ENCODE measurements at places on chromosomes 6 and 20.

DNA sequence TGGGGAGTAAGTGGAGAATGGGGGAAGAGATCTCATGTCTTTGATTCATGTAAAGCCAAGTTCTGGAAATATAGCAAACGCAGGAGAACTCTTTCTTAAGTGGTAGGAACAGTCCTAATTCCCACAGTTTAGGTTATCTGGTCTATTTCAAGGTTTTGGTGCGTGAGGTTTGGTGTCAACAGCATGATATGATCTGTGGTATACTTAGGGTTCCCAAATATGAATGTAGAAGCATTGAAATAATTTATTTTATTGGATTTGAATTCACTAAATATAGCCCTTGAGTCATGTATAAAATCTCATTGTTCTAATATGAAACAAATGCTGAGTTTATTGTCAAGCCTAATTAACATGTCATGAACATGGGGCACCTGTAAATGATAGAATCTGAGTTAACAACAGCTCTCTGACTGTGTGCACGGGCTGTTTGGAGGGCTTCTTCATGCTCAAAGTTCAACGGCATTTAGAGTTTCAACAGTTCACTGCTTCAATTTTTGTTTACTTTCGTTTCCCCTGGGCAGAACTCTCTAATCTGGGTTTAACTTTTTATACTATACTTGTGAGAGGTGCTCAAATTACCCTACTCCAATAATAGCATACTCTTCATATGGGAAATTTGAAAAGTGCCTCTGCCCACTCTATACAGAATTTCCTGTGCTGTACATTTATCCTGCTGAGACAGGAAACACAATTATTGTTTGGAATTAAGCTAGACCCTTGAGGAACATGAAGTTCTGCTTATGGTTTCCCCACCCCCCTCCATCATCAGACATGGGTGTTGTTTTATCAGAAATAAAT, 236.3 kb upstream of the ZNF217 start:
- no peak for DNase-seq

DNA sequence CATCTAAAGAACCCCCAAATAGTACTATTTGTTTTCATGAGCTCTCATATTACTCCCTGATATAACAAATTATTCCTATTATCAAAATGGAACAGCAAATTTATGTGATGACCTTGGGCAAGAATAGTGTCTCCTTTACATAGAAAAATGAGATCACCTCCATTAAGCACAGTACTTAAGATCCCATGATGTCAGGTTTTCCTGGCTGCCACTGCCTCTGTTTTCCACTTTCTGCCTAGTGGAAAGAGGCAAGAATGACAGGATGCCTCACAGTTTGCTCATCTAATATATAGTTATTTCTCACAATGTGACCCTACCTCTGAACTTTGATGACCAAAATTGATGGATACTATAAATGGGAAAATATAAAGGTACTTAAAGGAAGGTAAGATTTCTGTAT, 260.1 kb upstream of the SGK1 start:
- DNase-seq: no peak

GRCh38 chr20:63957004-63957689, 931 bp upstream of the UCKL1 start:
- DNase-seq: peak; percentile 52

DNA sequence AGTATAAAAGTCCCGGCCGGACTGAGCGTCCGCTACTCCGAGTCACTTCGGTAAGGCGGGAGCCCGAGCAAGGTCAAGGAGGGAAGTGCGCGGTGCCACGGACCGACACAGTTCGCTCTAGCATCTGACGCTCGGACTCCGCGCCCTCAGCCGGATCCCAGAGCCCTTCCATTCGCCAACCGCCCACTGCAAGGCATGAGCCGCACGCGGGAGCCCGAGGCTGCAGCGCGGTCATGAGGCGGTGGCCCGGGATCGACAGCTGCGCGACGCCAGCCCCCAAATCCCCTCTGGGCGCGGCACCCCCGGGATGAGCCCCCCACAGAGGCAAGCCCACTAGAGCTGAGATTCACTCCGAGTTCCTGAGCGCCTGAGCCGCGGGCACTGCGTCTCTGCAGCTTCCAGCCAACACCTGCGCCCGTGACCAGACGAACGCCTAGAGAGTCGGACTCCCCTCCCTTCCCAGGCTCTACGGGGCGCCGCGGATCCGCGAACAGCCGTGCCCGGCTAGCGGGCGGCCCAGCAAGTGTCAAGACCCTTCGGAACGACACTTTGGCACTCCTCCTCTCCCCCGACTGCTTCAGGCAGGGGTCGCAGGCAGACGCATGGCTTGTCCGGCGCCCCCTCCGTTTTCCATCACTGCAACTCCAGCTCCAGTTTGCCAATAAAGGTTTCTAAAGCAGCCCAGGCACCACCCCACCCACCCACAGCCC, 725 bp upstream of the ISM1 start:
- no peak for DNase-seq

- DNase-seq: no peak
Observed at GRCh38 chr6:158519761-158520160, 40.1 kb upstream of the TMEM181 start.

- DNase-seq: no peak
Observed at GRCh38 chr6:138988469-138988834, 399 bp upstream of the REPS1 start.

GRCh38 chr6:109808837-109809236, 117.7 kb downstream of the FIG4 start:
- no peak for DNase-seq

GRCh38 chr6:104286641-104287040, 573.1 kb downstream of the HACE1 start:
- DNase-seq: no peak

GRCh38 chr6:121856296-121856695, 420.9 kb downstream of the GJA1 start:
- DNase-seq: no peak

- DNase-seq: no peak
Observed at GRCh38 chr6:166058064-166058739, 109.4 kb downstream of the TBXT start.

GRCh38 chr20:18506744-18507143, 996 bp upstream of the SEC23B start:
- no peak for DNase-seq

DNA sequence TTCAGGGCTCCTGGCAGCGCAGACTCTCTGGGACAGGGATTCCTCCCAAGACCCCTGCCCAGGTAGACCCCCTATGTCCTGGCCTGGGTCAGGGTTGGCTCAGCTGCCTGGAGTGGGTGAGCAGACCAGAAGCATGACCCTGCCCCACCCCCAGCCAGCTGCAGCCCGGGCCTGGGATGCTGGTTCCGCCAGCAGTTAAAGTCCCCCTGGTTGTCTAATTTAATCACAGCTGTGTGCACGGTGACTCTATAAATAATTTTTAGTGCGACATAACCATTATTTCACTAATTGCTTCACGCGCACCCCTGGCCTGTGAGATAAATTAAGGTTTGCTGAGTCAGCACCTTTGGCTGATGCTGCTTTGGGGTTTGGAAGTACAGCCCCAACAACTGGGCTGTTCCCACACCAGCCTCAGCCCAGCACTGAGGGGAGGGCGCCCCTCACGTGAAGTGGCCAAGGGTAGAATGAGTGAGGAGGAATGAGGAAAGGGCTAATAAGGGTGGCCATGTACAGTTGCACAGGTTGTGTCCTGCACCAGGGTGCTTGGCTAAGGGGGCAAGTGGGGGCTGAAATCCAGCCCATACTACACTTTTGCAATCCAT, 26.1 kb upstream of the CDH22 start:
- no peak for DNase-seq

- DNase-seq: no peak
Observed at GRCh38 chr6:124445581-124445980, 516.7 kb upstream of the RNF217 start.

DNA sequence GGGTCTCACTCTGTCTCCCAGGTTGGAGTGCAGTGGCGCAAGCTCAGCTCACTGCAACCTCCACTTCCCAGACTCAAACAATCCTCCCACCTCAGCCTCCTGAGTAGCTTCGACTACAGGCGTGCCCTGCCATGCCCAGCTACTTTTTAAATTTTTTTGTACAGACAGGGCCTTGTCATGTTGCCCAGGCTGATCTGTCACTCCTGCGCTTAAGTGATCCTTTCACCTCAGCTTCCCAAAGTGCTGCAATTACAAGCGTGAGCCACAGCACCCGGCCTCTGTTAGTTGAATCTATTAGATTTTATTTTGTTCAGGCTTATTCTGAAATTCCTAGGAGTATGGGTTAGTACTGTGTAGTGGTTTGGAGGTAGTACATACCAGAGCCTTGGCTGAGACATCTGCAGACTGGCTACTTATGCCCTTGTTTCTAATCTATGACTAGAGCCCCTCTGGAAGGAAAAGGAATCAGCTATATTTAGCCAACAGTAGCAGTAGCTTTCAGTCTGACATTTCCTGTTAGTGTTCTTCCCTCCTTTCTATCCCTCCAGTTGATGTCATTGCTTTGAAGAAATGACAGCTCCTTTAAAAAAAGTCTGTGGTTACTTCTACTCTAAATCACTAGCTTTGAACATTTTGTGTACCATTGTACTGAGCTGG, 74.4 kb downstream of the ITCH start:
- no peak for DNase-seq

- DNase-seq: no peak
Observed at GRCh38 chr20:58583586-58583985, 67.5 kb upstream of the STX16 start.

DNA sequence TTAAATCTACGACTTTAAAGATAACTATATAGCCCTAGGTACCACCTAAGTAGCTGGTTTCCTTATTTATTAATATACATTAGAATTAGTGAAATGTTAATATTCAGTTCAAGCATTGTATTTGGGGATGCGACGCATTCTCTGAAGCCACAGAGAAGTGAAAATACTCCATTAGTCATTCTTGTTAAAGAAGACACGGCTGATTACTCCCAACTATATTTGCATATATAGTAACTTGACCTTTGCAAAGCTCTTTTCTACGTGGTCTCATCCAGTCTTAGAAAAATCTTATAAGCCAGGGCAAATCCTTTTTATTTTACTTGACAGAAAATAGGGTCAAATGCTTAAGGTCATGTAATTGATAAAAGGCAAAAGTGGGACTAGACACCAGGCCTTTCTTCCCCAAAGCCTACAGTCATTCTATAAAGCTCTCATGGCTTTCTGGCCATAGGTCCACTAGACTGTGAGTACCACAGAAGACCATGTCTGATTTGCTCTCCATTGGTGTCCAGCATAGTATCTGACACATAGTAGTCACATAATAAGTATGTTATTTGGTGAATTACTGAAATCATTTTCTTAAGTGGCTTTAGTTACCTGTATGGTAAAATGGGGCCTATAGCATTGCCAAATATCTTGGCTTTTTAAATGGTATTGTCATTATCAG, 11.3 kb downstream of the ZHX3 start:
- DNase-seq: no peak

DNA sequence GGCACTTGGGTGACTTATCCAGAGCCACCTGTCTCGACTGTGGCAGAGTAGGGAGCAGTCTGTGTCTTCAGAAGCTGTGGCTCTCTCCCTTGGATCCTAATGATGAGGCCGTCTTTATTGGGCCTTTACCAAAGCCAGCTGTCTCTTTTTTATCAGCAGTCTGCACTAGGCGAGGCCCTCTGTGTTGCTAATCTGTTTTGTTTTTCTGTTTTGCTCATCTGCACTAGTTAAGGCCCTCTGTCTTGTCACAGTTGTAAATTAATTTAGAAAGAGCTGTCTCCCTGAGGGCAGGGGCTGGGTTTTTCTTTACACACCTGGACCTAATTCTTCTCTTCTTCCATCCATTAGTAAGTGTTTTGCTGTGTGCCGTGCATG, 45.0 kb downstream of the CDS2 start:
- DNase-seq: no peak

GRCh38 chr6:98929498-98930060, 18.2 kb downstream of the FBXL4 start:
- no peak for DNase-seq

GRCh38 chr6:63940056-63940455, 304.5 kb downstream of the PHF3 start:
- no peak for DNase-seq

GRCh38 chr20:36975099-36975818, 23.8 kb upstream of the SAMHD1 start:
- DNase-seq: peak; percentile 26

- DNase-seq: peak; percentile 24
Observed at GRCh38 chr6:166957087-166957804, 896 bp upstream of the RNASET2 start.

GRCh38 chr6:61682562-61682961, 603.5 kb downstream of the KHDRBS2 start:
- no peak for DNase-seq

DNA sequence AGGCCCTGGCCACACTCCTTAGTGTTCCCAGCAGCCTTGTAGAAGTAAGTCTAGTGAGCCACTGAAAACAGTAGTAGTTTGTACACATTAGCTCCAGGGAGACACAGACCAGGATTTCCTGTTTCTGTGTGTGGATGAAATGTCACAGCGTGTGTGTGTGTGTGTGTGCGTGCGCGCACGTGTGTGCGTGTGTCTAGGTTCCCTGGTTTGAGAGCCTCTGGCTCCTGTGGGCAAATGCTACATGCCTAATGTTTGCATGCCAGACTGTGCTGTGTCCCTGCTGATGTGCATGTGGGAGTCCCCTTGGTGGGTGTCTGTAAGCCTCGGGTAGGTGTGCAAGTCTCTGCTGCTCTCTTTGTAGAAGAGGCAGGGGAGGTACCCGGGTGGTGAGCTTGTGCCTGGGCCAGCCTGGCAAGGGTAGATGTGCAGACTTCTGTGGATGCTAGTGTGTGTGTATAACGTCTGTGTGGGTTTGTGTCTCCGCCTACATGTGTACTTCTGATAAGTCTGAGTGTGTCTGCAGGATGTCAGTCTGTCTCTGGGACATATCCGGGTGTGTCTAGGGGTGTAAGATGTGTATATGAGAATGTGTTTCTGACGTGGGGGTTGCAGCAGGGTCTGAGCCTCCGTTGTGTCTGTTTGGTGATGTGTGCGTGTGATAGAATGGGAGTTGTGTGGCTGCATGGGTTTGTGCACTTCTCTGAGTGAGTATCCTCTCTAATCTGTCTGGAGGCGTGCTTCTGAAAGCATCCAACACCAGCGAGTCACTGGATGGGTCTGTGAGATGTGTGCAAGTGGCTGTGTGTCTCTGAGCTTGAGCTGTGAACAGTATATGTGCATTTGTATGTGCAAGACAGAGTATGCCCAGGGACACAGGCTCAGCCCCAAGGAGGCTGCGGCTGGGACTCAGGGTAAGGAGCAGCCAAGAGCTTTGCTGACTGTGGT, 19.0 kb upstream of the TLDC2 start:
- no peak for DNase-seq

- DNase-seq: no peak
Observed at GRCh38 chr20:46670585-46671584, 18.4 kb downstream of the TP53RK start.

- DNase-seq: no peak
Observed at GRCh38 chr20:12740647-12741046, 268.1 kb upstream of the SPTLC3 start.

GRCh38 chr20:34037121-34037520, 43.4 kb downstream of the RALY start:
- DNase-seq: peak; percentile 28

All from stimulated activated CD8-positive, alpha-beta memory T cell treated with anti-CD3 and anti-CD28 coated beads, Interleukin-4, amount 100 ng/mL, for 4 hours (primary cell).